ENCODE measurements at places on chromosomes 13 and 19. TPM values are rescaled to one million over a fixed set of nuclear protein-coding genes. Genes with fewer than 3 reads are reported as not detected.

DNA sequence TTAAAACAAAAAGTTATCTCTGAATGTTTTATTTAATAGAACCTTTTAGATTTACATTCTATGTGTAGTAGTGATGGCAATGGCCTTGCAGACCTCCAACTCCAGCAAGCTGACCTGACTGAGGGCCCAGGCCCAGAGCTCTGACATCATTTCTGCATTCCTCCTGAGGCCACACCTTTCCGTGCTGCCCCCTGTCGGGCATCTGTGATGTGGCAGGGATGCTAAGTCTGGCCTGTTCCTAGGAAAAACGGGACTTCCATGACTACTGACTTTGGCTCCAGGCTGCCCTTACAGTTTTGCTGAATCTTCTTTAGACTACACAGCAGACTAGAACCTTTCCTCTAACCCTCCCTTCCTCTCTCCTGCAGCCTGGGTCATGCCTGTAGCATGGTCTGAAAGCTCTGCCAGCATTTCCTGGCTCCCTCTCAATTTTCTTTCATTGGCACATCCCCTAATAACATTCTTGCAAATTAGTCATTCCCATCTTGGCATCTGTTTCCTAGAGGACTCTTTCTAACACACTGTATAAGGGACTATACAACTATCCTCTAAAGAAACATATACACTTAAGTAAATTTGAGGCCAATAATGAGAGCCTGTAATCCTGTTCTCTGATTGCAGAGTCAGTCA lies 249.1 kb downstream of the GPC5 start:
- peak; percentile 14 for DNase-seq

- DNase-seq: no peak
Observed at GRCh38 chr19:41863209-41863931, 3.3 kb downstream of the RPS19 start.

GRCh38 chr13:38566519-38566918 lies 120.4 kb upstream of the FREM2 start:
- no peak for DNase-seq

GRK1 gene
- 0.77 TPM for total RNA-seq

All from neural crest cell (in vitro differentiated cells).